ENCODE measurements at places on chromosomes 11 and 22.

GRCh38 chr11:17771841-17772401, 37.3 kb downstream of the KCNC1 start:
- DNase-seq: no peak

GRCh38 chr11:10387206-10388083, 67.6 kb upstream of the AMPD3 start:
- DNase-seq: peak; percentile 53

- DNase-seq: no peak
These were observed 33.9 kb upstream of the CLTCL1 start for GRCh38 chr22:19325296-19325948.

GRCh38 chr11:79206951-79207350, 233.9 kb downstream of the TENM4 start:
- no peak for DNase-seq

GRCh38 chr11:73655686-73656085, 9.3 kb downstream of the PLEKHB1 start:
- no peak for DNase-seq

GRCh38 chr11:11316651-11317230, 36.3 kb downstream of the CSNK2A3 start:
- no peak for DNase-seq

DNA sequence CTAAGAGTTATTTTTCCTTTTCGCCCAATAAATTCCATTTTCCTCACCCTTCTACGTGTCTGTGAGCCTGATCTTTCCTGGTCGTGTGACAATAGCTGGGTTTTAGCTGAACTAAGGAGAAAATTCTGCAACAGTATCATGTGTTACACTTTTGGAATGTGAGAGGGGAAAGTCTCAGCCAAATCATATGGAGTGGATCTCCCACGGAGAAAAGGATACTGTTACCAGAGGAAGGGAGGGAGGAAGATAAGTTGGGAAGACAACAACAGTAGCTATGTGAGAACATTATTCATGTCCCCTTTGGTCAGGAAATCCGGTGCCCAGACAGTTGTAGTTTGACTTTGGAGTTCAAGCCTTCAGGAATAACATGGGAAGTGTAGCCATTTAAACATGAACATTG, 584.0 kb upstream of the RAG2 start:
- no peak for DNase-seq

DNA sequence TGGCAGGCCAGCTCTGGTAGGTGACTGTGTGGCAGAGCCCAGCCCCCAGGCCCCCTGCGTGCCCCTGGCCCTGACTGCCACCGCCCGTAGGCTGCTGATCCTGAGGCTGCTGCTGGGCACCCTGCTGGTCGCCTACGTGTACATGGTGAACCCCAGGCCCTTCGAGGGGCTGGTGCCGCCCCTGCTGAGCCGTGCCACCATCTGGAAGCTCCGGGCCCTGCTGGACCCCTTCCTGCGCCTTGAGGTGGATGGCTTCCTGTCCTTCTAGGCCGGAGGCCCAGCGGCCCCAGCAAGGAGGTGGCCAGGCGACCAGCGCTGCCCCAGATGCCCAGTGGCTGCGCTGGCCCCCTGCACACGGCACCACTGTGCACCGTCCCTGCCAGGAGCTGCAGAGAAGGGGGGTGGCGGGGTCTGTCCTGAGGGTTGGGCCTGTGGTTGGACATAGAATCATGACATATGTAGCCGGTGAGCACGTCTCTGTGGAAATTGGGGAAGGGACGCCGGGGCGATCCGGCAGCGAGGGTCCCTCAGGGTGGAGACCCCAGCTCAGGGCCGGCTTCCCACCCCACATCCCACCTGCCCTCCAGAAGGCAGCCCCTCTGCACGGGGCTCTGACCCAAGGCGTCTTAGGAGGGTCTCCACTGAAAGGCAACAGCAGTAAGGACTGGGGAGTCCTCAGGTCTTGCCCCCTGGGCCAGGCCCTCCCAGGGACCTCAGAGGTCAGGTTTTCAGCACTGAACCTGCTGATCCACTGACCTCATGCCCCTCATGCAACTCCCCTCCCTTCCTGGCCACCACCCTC, 185.4 kb downstream of the IGLL1 start:
- DNase-seq: no peak

GRCh38 chr11:86202013-86202336, 42.6 kb upstream of the EED start:
- DNase-seq: no peak

- no peak for DNase-seq
These were observed 8.0 kb downstream of the MYO7A start for GRCh38 chr11:77136074-77136473.

DNA sequence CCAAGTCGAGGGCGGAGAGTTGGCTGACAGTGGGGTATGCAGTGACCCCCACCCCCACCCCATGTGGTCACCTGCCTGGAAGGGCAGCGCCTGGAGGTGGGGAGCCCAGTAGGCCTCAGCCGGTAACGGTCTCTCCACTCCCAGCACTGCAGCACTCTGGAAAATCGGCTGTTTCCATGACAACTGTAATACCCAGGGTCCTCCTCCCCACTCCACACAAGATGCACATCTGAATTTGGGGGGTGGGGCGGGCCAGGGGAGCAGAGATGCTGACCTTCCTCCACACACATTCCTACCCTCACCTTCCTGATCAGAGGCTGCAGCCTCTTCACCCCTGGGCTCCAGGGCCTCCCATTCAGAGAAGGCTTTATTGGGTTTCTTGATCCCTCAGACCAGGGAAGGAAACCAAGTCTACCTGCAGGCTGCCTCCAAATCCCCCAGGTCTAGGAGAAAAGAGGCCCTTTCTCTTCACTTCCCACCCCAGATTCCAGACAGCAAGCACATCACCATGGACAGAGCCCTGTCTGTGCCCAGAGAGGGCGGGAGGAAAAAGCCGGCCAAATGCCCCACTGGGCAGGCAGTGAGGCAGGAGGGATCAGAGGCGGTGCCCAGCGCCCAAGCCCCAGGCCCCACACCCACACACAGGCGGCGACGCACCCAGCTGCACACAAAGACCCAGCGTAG, 46.5 kb downstream of the SLC22A12 start:
- no peak for DNase-seq

- DNase-seq: no peak
These were observed 48.5 kb upstream of the VPREB1 start for GRCh38 chr22:22196018-22196533.

GRCh38 chr11:75810637-75811390, 4.2 kb upstream of the UVRAG start:
- DNase-seq: no peak

DNA sequence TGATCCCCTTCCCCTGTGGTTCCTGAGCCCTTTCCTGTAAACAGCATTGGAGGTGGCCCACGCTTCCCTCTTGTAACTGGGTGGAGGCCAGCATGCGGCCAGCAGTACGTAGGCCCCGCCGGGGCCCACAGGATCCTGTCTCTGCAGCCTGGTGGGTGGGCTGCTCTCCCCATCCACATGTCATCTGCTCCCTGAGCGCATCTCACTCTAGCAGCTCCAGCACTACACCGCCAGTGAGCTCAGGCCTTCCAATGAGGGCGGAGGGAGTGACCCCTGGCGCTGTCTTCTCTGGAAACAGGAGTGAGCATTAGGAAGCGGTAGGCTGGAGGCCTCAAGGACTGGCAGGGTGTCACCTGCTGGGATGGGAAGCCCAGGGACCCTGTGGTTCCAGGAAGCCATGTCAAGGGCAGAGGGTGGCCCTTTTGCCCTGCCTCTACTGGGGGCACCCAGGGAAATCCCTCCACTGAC, 363.9 kb downstream of the TBC1D22A start:
- DNase-seq: no peak

DNA sequence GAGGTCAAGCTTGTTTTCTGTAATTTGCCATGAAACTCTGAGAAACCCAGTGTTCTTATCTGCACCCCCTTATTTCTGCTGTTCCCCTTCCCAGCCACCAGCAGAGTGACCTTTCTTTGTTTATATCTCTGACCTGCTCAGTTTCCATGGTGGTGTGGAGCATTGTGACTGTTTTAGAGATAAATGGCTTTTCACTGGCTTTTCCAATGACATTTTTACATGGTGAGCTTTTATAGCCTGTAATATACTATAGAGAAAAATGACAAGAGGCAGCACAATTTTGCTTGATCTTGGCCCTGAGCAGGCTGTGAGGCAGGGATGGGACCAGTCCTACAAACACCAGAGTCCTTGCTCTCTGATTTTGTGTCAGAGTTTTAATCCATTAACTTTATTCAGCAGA, 233.9 kb downstream of the FAT3 start:
- DNase-seq: no peak

DNA sequence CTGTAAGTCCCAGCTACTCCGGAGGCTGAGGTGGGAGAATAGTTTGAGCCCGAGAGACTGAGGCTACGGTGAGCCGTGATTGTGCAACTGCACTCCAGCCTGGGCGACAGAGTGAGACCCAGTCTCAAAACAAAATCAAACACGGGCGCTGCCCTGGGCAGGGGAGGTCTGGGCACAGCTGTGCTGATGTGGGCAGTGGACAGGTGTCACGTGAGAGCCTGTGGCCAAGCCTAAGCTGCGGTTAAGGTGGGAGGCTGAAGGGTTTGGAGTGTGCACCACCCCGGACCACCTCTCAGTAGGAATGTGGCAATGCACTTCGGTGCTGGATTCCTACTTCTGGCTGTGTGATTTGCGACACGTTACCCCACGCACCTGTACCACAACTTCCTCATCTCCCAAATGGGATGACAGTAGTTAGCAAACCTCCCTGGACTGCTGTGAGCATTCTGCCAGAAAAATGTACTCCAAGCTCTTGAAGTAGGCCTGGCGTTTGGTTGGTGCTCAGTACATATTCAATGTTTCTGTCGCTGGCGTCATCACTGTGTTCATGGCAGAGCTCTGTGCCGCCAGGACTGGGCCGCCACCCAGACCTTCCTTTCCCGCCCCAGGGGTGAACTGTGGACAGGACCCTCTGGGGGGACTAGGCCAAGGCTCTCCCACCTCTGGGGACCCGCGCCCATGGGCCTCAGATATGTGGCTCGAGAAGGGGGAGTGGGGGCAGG, 807 bp upstream of the ZNF74 start:
- no peak for DNase-seq

DNA sequence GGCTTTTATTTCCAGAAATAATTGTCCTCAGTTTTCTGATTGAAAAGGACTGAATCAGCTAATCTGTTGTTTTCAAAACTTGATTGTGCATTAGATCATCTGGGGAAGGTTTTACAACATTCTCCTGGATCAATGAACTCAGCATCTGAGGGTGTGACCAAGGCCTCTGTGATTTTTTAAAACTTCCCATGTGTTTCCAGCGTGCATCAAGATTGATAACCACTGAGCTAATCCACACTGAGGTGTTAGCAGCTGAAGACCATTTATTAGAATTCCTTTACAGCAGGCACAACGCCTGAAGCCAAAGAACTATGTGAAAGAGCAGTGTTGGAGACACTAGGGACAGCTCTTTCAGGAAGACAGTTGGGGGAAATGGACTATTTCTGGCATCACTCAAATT, 10.2 kb downstream of the VSTM5 start:
- no peak for DNase-seq

DNA sequence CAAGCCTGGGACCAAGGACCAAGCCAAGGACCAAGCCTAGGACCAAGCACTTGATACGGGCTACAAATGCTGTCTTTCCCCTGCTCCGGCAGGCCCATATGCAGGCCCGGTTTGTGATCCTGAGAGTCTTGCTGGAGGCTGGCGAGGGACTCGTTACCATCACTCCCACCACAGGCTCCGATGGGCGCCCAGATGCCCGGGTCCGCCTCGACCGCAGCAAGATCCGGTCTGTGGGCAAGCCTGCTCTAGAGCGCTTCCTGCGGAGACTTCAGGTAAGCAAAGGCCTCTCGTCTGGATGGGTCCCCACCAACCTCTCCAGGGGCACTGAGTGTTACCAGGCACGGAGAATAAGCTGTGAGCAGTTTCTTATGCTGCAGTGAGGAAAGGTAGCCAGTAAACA, 13.2 kb upstream of the BBS1 start:
- no peak for DNase-seq

DNA sequence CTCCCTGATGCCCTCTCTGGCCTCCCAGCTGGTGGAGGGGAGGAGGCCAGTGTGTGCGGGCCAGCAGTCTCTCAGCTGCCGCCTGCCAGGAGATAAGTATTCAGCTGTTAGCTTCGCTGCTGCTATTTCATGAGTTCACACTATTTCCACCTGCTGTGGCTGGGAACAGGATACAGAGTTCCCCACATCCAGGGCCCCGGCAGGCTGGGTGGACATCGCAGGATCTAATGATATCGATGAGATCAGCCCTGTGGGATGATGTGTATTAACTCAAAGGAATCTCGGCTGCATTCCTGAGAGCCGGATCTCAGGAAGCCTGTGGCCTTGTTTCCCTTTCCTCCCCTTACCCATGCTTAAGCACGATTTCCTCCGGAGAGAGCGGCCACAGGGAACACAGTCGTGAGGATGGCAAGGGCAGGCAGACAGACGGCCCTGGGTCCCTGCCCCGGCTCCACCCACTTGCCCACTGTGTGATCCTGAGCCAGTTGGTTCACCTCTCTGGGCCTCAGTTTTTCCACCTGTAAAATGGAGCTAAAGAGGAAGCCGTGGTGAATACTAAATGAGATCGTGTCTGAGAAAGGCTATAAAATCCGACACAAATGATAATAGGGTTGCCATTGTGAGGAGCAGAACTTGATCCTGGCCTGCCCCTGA, 6.5 kb upstream of the PVALB start:
- DNase-seq: no peak

GRCh38 chr11:75993126-75993525, 178.1 kb downstream of the UVRAG start:
- no peak for DNase-seq

- peak; percentile 91 for DNase-seq
These were observed 9.6 kb upstream of the UCP3 start for GRCh38 chr11:74018331-74019005.

GRCh38 chr11:90818196-90818745, 595.4 kb upstream of the CHORDC1 start:
- no peak for DNase-seq

DNA sequence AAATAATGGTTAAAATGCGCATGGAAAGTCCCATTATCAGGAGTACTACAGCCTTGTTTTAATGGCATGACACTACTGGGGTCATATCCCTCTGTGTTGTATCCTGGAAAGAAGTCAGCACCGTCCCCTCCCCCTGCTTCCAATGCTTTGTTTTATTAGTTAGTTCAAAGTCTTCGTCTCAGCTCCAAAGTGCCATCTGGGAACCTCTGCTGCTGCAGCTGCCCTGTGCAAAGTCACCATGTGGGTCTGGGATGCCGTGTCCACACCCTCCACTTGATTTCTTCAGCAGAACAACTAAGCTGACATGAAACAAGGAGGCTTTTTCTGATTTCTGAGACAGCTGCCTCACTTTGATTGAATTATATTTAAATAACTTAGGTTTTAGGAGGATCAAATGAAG, 29.5 kb upstream of the NCAM1 start:
- DNase-seq: no peak

DNA sequence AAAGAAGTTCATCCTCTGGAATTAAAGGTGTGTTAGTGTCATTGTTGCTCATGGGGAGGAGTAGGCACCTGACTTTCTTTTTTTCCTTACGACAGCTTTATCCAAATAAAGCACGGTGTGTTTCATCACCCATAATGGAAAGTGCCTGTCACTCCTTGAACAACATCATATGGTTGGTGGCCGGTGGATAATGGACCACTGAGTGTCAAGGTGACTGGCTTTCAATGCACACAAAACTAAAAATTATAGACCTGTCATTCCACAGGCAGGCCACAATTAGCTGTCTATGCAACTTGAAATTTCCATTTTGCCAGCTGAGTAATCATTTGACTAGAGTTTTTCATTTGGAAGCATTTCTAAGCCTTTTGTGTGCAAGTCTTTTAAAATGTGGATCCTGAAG, 45.0 kb upstream of the MPPED2 start:
- no peak for DNase-seq

- DNase-seq: peak; percentile 61
These were observed 1.4 kb downstream of the MDK start for GRCh38 chr11:46382646-46383403.
